IPS DF 19.7 (cell line): ENCODE measurements at places on chromosomes 12 and 14.

- no peak for DNase-seq
Measured at GRCh38 chr14:77369285-77369684, 7.6 kb downstream of the TMED8 start.

- DNase-seq: no peak
Measured at GRCh38 chr14:47606566-47606965, 68.8 kb downstream of the MDGA2 start.

DNA sequence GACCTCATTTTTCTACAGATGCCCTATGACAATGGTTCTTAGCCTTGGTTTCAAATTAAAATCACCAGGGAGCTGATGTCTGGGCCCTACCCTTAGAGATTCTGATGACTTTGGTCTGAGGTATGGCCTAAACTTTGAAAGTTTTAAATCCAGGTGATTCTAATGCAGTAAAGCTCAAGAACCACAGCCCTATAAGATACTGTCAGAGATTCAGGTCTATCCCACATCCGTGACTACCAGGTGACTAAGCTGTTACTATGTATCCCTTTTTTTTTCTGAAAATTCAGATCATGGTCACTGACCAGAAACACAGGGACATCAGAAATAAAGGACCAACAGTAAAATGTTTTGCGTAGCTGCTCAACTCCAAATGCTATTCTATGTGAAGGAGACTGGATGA lies 148.8 kb upstream of the BMP4 start:
- DNase-seq: no peak

GRCh38 chr12:76555231-76555767 lies 4.3 kb downstream of the OSBPL8 start:
- no peak for DNase-seq

GRCh38 chr12:6946033-6946919 lies 2.5 kb downstream of the C12orf57 start:
- DNase-seq: no peak

GRCh38 chr12:1189163-1189562 lies 198.1 kb downstream of the ERC1 start:
- DNase-seq: no peak

DNA sequence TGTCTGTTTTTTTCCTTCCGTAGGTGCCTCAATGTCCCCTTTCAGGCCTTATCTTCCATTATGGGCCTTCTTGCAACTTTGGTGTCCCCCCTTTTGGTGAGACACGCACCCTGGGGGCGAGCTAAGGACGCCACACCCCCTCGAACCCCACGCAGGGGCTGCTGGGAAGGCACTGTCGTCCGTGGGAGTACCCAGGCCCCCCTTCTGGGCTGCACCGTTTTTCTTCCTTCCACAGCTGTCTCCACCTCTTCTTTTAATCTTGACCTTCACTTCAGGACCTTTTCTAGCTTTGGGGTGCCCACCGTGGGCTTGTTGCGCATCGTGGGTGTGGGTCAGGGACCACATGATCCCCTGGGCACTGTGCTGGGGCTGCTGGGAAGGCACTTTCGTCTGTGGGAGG lies 271.8 kb downstream of the ALG10 start:
- DNase-seq: no peak
